Neural progenitor cell (in vitro differentiated cells): ENCODE measurements at places on chromosomes 6 and 20. TPM values are rescaled to one million over a fixed set of nuclear protein-coding genes. Genes with fewer than 3 reads are reported as not detected.

HLA-DRB1 gene
- 4.7 and 15.1 TPM in 2 replicates for total RNA-seq

GRCh38 chr20:16821211-16822089 lies 73.3 kb downstream of the OTOR start:
- DNase-seq = peak; percentile 68
- H3K4me1 ChIP-seq = no peaks in the 10 kb centered on the region
- H3K4me3 ChIP-seq = no peak overlapping the region
- no peaks in the 10 kb centered on the region for H3K36me3 ChIP-seq

- peak overlapping the region; percentile 34 for H3K4me3 ChIP-seq
- peaks cover 23% of the 10 kb centered on the region for H3K4me1 ChIP-seq
- no peaks in the 10 kb centered on the region for H3K36me3 ChIP-seq
- H3K27me3 ChIP-seq = peaks cover 68% of the 10 kb centered on the region
Measured at GRCh38 chr6:12957321-12958051, 240.9 kb downstream of the PHACTR1 start.

DNA sequence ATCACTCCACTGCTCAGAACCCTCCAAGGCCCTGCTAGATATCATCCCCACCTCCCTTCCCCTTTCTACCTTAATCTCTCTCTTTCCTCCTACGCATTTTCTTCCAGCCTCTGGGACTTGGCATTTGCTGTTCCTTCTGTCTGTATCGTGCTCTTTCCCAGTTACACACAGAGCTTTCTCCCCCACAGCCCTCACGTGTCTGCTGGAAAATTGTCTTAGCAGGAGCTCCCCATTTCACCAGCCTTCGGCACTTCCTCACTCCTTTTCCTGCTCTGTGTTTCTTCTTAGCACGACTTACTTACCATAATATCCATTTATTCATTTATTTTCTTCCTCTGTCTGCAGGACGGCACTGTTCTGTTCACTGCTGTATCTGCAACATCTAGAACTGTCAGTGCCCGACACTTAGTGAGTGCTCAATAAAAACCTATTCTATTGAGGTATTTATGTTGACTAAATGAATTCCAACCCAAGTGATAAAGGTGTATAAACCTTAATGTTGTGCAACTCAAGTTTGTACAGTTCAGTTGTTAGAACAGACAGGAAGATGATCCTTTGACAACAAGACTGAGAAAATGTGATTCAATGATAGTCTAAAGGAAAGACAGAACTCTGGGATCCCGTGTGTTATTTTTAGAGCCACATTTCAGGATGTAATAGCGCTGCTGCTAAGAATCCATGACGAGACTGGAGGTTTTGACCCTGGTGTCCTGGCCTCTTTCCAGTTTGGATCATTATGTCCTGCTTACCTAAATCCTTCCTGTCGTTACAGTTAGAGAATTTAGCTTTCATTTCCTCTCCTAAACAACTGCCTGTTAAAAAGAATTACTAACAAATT lies 170.1 kb upstream of the LAMP5 start:
- H3K4me3 ChIP-seq = no peak overlapping the region
- no peaks in the 10 kb centered on the region for H3K36me3 ChIP-seq
- DNase-seq = no peak
- H3K27me3 ChIP-seq = no peaks in the 10 kb centered on the region

SAPCD1 gene
- total RNA-seq = 10.1 and 11.9 TPM in 2 replicates

DLK2 gene
- 1.1 TPM in 1 of 2 replicates, not detected in the other for total RNA-seq

DLL1 gene
- 35.9 and 91.8 TPM in 2 replicates for total RNA-seq

SLC22A16 gene
- total RNA-seq = not detected in 2 replicates

GRCh38 chr20:21821358-21821757 lies 115.9 kb downstream of the PAX1 start:
- no peak overlapping the region for H3K27ac ChIP-seq
- no peaks in the 10 kb centered on the region for H3K27me3 ChIP-seq
- no peak overlapping the region for H3K4me3 ChIP-seq
- H3K36me3 ChIP-seq = no peaks in the 10 kb centered on the region
- peaks cover 19% of the 10 kb centered on the region for H3K4me1 ChIP-seq
- DNase-seq = peak; percentile 37

GRCh38 chr20:8912096-8912495 lies 156.8 kb upstream of the PLCB4 start:
- no peak overlapping the region for H3K27ac ChIP-seq
- no peaks in the 10 kb centered on the region for H3K27me3 ChIP-seq
- peaks cover 11% of the 10 kb centered on the region for H3K4me1 ChIP-seq
- no peaks in the 10 kb centered on the region for H3K36me3 ChIP-seq
- DNase-seq = no peak

GRCh38 chr6:29653452-29654038 lies 3.3 kb upstream of the MOG start:
- no peaks in the 10 kb centered on the region for H3K36me3 ChIP-seq
- H3K4me3 ChIP-seq = no peak overlapping the region
- H3K27me3 ChIP-seq = no peaks in the 10 kb centered on the region
- DNase-seq = peak; percentile 87

VWA7 gene
- total RNA-seq = 0.15 and 0.34 TPM in 2 replicates

TULP1 gene
- 0.46 TPM in 1 of 2 replicates, not detected in the other for total RNA-seq

DNA sequence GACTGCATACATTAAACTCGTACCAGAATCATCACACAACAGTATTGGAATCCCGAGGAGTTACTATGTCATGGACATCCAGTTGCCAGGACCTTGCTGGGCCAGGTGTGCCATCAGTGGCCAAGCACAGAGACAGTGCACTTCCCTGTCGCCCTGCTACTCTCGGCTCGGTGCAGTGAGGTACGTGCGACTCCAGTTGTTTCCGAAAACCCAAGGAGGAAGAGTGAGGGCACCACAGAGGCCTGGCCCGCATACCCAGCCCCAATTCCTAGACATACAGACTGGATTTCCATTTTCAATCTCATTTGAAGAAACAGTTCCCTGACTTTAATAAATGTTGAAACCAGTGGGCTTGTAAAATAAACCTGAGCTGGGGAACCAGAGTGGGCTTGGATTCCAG lies 62.5 kb upstream of the AFDN start:
- H3K4me3 ChIP-seq = no peak overlapping the region
- no peaks in the 10 kb centered on the region for H3K36me3 ChIP-seq
- DNase-seq = no peak
- H3K27me3 ChIP-seq = no peaks in the 10 kb centered on the region
- H3K4me1 ChIP-seq = no peaks in the 10 kb centered on the region

APMAP gene
- 71.7 and 88.0 TPM in 2 replicates for total RNA-seq

DNA sequence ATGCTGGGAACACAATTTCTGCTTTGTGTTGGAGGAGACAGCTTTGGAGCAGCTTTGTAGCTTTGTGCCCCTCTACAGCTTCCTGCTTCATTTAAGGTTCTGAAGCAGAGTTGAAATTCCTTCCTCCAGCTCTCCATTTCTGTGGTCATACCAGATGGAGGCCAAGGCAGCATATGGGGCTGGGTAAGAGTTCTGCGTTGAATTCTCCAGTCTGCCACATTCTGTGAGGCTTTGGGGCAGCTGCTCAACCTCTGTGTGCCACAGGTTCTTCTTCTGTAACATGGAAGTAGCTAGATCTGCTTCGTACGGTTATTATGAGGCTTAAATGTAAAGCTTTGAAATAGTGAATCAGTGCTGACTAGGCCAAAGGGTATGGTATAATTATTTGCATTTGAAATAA lies 2.9 kb upstream of the TRIM26 start:
- no peak overlapping the region for H3K4me3 ChIP-seq
- no peaks in the 10 kb centered on the region for H3K27me3 ChIP-seq
- DNase-seq = no peak
- H3K4me1 ChIP-seq = peaks cover 13% of the 10 kb centered on the region
- H3K36me3 ChIP-seq = no peaks in the 10 kb centered on the region

- no peaks in the 10 kb centered on the region for H3K36me3 ChIP-seq
- H3K27me3 ChIP-seq = no peaks in the 10 kb centered on the region
- no peak overlapping the region for H3K27ac ChIP-seq
- no peak for DNase-seq
Measured at GRCh38 chr6:118722829-118723813, 71.7 kb upstream of the CEP85L start.

- no peak for DNase-seq
- no peaks in the 10 kb centered on the region for H3K27me3 ChIP-seq
- no peak overlapping the region for H3K4me3 ChIP-seq
- H3K36me3 ChIP-seq = no peaks in the 10 kb centered on the region
Measured at GRCh38 chr6:141394125-141394536, 738.6 kb upstream of the GJE1 start.

LCA5 gene
- total RNA-seq = 10.7 and 13.2 TPM in 2 replicates

MROH8 gene
- 2.2 and 3.5 TPM in 2 replicates for total RNA-seq
